Lower lobe of right lung (tissue), 2 donors: ENCODE measurements at places on chromosomes 11 and 22. TPM values are rescaled to one million over a fixed set of nuclear protein-coding genes. Genes with fewer than 3 reads are reported as not detected.

- H3K4me1 ChIP-seq: no peaks in the 10 kb centered on the region
- H3K36me3 ChIP-seq: no peaks in the 10 kb centered on the region
- H3K27ac ChIP-seq: no peak overlapping the region
- no peaks in the 10 kb centered on the region for H3K27me3 ChIP-seq
- no peak overlapping the region for H3K4me3 ChIP-seq
Measured at GRCh38 chr11:80844110-80844819, 1403.4 kb upstream of the TENM4 start.

- DNase-seq: no peak
- H3K36me3 ChIP-seq: no peaks in the 10 kb centered on the region
- H3K27me3 ChIP-seq: no peaks in the 10 kb centered on the region
- peaks cover 24% of the 10 kb centered on the region for H3K4me1 ChIP-seq
- H3K4me3 ChIP-seq: no peak overlapping the region
- no peak overlapping the region for H3K27ac ChIP-seq
Measured at GRCh38 chr11:69307871-69308431, 14.0 kb downstream of the MYEOV start.

GRCh38 chr11:61532134-61533038 lies 23.8 kb downstream of the LRRC10B start:
- peaks cover 9% of the 10 kb centered on the region for H3K4me1 ChIP-seq
- H3K4me3 ChIP-seq: no peak overlapping the region
- H3K36me3 ChIP-seq: no peaks in the 10 kb centered on the region
- no peak overlapping the region for H3K27ac ChIP-seq
- H3K27me3 ChIP-seq: no peaks in the 10 kb centered on the region
- no peak for DNase-seq

GRCh38 chr22:29973269-29973668 lies 90.3 kb downstream of the MTMR3 start:
- peaks cover 14% of the 10 kb centered on the region for H3K36me3 ChIP-seq
- no peaks in the 10 kb centered on the region for H3K4me1 ChIP-seq
- DNase-seq: no peak
- no peaks in the 10 kb centered on the region for H3K27me3 ChIP-seq

DNA sequence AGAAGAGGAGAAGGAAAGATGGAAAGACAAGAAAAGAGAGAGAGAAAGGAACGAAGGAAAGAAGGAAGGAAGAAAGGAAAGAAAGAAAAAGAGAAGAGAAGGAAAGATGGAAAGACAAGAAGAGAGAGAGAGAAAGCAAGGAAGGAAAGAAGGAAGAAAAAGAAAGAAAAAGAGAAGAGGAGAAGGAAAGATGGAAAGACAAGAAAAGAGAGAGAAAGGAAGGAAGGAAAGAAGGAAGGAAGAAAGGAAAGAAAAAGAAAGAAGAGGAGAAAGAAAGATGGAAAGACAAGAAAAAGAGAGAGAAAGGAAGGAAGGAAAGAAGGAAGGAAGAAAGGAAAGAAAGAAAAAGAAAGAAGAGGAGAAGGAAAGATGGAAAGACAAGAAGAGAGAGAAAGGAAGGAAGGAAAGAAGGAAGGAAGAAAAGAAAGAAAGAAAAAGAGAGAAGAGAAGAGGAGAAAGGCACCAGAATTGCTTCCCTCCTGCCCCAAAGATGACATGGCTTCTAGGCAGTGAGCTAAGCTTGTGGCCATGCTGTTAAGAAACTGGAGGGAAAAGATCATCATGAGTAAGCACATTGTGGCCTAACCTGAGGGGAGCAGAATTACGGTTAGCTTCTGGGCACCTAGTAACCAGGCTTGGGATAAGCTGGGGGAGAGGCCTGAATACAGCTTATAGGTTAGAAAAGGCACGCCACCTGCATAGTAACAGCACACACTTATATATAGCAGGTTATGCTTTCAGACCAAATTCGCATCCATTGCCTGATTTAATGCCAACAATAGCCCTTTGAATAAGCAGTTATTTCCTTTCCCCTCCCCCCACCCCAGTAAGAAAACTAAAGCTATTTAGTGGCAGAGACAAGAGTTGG lies 2.3 kb upstream of the ST3GAL4 start:
- peaks cover 73% of the 10 kb centered on the region for H3K4me1 ChIP-seq
- no peak overlapping the region for H3K4me3 ChIP-seq
- H3K36me3 ChIP-seq: no peaks in the 10 kb centered on the region
- no peaks in the 10 kb centered on the region for H3K27me3 ChIP-seq
- no peak overlapping the region for H3K27ac ChIP-seq
- no peak for DNase-seq

DNA sequence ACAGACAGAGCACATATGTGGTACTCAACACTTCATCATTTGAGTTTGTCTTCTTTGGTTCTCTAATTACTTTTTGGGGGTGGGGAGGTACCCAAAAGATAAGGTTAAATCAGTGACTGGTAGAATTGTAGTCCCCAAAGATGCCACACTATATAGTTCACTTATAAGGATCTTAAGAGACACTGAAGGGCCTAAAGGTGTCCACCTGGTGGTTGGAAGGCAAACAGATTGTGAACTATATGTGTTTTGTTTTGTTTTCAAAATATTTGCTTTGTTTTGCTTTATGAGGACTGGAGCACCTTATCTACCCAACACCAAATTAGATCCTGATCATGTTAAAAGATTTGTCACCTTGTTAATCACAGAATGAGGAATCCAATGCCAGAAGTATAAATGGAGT lies 136.1 kb downstream of the DCDC1 start:
- no peaks in the 10 kb centered on the region for H3K27me3 ChIP-seq
- no peak overlapping the region for H3K4me3 ChIP-seq
- H3K4me1 ChIP-seq: no peaks in the 10 kb centered on the region
- no peak for DNase-seq
- no peaks in the 10 kb centered on the region for H3K36me3 ChIP-seq
- H3K27ac ChIP-seq: no peak overlapping the region

DNA sequence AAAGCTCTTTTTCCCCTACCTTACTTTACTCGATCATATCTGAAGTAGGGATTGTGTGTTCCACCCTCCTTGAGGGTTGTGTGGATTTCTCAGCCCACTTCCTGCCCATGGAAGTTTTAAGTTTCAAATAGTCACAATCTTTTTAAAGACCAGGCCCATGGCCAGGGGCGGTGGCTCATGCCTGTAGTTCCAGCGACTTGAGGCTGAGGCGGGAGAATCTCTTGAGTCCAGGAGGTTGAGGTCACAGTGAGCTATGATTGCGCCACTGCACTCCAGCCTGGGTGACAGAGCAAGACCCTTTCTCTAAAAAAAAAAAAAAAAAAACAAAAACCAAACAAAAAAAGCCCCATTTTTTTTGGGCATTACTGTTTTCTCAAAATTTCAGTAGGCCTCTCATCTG lies 36.3 kb upstream of the LRRC10B start:
- peaks cover 31% of the 10 kb centered on the region for H3K36me3 ChIP-seq
- H3K4me1 ChIP-seq: peaks cover 11% of the 10 kb centered on the region
- peak; percentile 78 for DNase-seq
- no peak overlapping the region for H3K4me3 ChIP-seq
- H3K27me3 ChIP-seq: no peaks in the 10 kb centered on the region

The CENPM gene
- 2.3 TPM for total RNA-seq
